Activated CD4-positive, alpha-beta T cell treated with anti-CD3 and anti-CD28 coated beads, Interleukin-2, amount 50 U/mL, for 48 hours (primary cell): ENCODE measurements at places on chromosomes 16 and 17.

DNA sequence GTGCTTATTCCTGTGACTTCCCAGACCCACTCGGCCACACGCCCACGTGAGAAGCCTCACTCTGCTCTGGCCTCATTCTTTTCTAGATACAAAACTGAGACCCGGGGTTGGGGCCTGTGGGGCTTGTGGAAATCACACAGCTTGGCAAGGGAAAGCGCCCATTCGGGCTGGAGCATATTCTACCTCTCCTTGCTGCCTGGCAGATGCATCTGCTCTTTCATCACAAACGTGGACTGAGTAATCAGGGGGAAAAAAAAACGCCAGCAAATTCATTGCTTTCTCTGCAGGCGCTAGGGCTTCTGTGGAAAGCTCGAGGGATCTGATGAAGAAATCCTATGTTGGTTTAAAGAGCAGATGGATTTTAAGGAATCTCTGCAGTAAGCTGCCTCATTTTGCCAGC, 44.4 kb downstream of the DNAH9 start:
- no peak for DNase-seq

- DNase-seq, result peak; percentile 74
Observed at GRCh38 chr16:75288596-75289120, 37.2 kb upstream of the BCAR1 start.

DNA sequence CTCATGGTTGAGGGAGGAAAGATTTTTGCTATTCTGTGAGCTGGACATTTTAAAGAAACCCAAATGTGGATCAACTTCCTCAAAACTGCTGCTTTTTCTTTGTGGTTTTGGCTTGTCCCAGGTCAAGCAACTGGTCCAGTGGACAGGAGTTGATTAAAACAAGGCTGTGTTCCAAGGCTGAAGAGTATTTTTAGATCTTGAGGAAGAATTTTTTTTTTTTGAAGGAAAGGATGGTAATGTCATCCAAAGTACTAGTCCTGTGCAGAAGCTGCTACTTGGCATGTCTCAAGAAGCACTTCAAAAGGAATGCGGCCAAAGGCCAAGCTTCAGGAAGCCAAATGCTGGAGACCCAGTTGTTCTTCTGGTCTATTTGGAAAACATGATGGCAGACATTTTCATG, 8.0 kb upstream of the MYH2 start:
- no peak for DNase-seq

DNA sequence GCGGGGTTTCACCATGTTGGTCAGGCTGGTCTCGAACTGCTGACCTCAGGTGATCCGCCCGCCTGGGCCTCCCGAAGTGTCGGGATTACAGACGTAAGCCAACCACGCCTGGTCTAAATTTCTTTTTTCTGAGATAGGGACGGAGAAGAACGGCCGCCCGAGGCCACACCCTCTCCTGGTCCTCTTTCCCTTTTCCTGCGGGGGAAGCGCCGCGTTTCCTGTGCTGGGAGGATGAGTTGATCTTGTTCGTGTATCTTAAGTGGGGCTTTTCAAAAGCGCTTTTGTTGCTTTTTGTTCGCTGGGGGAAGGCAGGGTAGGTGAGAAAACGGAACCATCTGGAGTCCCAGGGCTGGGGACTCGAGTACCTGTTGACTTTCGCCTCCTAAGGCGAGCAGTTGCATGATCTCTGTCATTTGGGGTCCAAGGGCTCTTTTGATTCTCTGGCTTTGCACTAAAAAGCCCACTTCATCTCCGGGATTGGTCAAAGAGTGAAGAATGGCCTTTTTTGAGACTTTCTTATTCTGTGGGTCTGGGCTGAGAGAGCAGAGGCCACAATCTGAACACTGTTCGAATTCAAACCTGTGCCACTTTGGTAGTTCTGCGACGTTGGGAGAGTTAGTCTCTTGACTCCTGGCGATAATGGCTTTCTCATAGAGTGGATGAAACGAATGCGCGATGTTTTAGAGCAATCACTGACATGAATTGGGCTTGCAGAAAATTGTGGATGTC, 1.3 kb downstream of the FUS start:
- peak; percentile 47 for DNase-seq

DNA sequence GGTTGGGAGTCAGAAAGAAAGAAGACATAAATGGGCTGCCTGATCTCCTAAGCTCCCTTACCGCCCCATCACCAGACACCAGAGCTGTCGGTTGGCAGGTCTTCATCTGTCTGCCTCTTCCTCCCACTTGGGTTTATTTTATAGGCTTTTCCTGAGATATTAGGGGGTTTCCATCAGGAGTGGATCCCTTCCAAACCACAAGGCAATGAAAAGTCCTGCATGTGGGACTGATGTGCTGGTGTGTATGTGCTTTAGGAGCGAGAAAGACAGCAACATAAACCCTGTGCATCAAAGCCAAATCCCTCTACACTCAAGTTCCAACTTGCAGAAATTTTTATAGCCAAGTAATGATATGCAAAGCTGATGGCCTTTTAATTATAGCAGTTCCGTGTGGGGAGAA, 389.5 kb downstream of the SLC39A11 start:
- DNase-seq, result no peak

GRCh38 chr16:66324815-66325515, 41.5 kb upstream of the CDH5 start:
- DNase-seq, result no peak

DNA sequence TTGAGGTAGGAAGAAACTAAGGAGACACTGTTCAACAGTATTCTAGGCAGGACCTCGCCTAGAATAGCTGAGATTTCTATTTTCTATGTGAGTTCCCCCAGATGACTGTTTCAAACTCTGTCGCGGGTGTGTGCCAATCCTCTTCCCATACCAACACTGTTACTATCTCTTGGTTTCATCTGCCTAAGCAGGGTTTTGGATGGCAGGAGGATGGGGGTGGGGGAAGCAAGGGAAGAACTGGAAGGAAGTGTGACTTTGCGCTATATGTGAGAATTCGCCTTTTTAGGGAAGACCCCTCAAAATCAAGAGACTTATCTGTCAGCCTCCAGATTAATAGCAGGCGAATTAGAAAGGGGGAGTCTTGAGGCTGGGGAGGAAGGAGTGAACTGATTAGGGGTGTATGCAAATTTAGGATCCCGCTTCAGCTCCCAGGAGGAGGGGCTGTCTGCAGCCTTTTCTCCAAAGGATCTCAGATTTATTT, 521 bp upstream of the G6PC3 start:
- peak; percentile 27 for DNase-seq
